Right lung (tissue), 10 donors: ENCODE measurements at places on chromosomes 16 and 17.
A peak's percentile ranks its signal among the peaks of the same experiment; 100 is the strongest.

GRCh38 chr17:64007838-64008282 is 9.7 kb downstream of the PRR29 start:
- DNase-seq: no peak

DNA sequence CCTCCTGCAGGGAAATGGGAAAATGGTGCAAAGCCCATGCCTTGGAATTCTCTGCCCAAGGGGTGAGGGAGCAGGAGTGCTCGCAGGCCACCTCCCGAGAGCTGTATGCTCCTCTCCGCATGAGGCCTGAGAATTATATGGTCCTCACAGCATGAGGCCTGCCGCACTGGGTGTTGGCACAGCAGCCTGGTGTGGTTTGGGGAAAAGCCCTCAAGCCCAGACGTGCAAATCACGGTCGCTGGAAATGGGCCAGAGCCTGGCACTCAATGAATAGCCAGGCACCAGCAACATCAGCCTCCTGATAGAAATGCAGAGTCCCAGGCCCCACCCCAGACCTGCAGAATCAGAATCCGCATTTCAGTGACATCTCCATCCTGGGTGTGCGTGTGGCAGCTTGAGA is 156.4 kb upstream of the FOXF1 start:
- DNase-seq: no peak

GRCh38 chr17:83171661-83172060 is 92.3 kb downstream of the METRNL start:
- no peak for DNase-seq

- DNase-seq: no peak
These were observed 610 bp downstream of the VPS4A start for GRCh38 chr16:69311533-69312387.

DNA sequence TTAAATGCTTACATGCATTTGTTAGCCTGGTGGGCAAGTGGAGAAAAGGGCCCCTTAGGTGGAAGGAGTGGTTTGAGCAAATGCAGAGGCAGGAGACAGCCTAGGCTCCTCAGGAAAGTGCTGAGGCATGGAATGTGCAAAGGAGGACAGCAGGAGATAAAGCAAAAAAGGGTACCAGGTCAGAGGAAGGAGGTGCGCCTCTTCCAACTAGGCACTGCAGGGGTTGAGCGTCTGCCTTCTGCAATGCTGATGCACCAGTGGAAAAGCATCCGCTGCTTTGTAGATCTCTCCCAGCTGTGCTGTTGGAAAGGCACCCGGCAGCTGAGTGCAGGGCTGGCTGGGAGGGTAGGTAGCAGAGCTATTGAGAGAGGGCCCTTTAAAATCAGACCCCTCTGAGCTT is 287.0 kb upstream of the XYLT1 start:
- DNase-seq: no peak

- peak; percentile 32 for DNase-seq
These were observed 28.7 kb upstream of the MYOCD start for GRCh38 chr17:12637015-12637414.

DNA sequence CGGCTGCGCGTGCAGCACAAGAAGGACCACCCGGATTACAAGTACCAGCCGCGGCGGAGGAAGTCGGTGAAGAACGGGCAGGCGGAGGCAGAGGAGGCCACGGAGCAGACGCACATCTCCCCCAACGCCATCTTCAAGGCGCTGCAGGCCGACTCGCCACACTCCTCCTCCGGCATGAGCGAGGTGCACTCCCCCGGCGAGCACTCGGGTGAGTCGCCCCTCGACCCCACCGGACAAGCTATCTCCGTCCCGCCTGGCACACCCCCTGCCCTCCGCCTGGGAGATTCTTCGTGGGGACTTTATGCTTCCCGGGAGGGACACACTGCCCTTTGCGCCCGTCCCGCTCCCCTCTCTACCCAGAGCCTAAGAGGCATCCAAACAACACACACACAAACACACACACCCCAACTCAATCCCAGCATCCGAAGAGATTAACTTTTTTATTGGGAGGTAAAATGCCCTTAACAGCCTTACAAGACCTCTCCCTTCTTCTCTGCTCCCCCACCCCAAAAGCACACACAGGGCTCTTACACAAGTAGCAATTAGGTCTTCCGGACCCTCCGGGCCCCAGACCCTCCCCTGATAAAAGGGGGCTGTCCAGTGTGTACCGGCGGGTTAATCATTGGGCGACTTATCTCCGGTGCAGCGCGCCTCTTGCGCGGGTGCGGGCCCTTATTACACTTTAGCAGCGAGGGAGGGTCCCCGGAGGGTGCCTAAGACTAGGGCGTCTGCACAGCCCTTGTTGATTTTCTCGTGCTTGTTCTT is 2.1 kb downstream of the SOX9 start:
- DNase-seq: no peak

- DNase-seq: no peak
These were observed 1.7 kb upstream of the MPO start for GRCh38 chr17:58282442-58282841.

DNA sequence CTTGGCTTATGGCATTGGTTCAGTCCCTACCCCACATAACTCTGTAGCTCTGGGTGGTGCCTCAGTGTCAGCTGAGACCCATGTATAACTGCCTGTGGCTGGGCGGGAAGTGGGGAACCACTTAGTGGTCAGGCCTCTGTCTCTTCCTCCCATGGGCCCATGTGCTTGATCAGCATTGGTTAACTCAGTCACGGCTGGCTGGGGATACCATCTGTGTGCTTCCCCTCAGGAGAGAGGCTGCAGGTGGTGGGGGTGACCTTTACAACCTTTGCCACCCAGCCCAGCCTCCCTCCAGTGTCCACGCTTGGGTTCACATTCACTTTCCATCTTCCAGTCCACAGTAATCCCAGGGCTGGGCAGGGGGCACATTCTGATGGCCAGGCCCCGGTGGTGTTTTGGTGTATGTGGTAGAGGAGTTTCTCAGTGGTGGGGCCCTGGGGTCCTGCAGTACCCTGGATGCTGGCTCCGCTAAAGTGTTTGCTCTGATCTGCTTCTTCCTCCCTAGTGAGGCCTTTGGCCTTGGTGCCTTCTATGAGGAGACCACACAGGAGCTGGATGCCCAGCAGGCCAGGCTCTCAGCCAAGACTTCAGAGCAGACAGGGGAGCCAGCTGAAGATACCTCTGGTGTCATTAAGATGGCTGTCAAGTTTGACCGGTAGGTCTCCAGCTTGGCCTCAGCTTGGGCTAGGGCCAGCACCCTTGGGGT is 10.2 kb upstream of the NFATC3 start:
- no peak for DNase-seq

DNA sequence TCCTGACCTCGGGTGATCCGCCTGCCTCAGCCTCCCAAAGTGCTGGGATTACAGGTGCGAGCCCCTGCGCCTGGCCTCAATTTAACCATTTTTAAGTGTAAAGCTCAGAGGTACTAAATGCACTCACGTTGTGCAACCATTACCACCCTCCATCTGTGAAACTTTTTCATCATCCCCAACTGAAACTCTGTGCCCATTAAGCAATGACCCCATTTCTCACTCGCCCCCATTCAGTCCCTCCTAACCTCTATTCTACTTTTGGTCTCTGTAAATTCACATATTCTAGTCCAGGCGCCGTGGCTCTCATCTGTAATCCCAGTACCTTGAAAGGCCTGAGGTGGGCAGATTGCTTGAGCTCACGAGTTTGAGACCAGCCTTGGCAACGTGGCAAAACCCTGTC is 8.3 kb upstream of the SPNS3 start:
- DNase-seq: no peak

DNA sequence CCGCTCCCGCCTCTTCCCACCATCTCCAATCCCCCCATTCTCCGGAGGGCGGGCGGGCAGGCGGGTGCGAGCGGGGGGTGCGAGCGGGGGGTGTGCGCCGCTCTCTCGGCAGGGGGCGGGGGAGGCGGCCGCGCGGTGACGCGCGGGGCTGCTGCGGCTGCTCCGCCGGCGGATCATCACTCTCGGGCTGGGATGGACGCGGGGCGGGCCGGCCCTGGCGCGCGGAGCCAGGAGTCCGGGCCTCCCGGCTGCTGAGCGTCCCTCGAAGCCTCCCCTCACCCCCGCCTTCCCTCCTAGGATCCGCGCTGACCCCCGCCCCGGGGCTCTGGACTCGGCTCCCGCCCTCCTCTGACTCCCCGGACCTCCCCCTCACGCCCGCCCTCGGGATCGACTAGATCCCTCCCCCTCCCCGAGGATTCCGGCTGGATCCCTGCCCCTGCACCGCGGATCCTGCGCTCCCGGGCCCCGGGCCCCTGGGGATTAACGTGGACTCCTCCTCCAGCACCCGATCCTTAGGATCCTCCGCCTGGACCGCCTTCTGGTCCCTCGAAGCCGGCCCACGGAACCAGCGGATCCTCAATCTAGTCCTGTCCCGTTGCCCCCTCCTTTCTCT is 946 bp upstream of the TMEM256 start:
- DNase-seq: no peak

- DNase-seq: no peak
These were observed 224.5 kb upstream of the PSMD7 start for GRCh38 chr16:74071996-74072535.

DNA sequence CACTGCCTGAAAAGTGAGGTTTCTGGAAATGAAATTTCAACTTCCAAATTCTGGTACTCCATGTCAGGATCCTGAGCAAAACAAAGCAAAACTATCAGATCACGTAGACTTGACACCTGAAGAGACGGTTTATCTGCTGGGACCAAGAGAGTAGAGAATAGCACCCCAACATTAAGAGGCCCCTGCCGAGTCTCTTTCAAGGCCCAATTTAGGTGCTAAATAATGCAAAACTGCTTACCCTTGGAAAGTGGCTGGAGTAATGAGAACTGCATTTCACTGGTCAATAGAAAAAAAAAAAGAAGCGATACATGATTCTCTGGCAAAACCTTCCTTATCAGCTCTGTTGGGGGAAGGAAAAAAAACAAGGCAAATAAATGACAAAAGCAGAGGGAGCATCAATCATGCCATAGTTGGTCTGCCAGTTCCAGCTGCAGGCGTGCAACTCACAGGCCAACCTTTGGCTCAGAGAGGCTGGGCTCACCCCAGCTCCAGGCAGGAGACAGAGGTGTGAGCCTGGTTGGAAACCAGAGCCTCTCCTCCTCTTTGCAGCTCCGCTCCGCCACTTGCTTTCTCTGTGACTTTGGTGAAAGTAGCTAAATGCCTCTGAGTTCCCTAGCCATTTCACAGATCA is 595.2 kb downstream of the TOX3 start:
- no peak for DNase-seq

- no peak for DNase-seq
These were observed 9.0 kb downstream of the KRT37 start for GRCh38 chr17:41415411-41415810.

DNA sequence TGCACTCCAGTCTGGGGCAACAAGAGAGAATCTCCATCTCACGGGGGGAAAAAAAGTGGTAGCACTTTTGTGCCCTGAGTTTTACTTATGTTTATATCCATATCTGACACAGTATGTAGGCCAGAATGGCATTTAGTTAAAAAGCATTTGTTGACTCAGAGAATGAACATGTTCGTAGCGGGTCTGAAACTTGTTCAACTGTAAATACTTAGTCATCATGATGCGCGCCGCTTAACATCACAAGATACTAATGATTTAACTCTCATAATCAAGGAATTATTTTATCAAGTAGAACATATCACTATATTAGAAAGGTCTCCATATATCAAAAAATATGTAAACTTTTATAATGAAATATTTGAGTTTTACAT is 55.3 kb upstream of the ITGA2B start:
- DNase-seq: no peak

- DNase-seq: no peak
These were observed 2.3 kb downstream of the BEAN1 start for GRCh38 chr16:66429290-66429962.

GRCh38 chr17:78289802-78290363 is 58.5 kb downstream of the TMEM235 start:
- DNase-seq: peak; percentile 73

- DNase-seq: no peak
These were observed 1.0 kb downstream of the NHERF1 start for GRCh38 chr17:74749279-74750038.

GRCh38 chr17:49616086-49616485 is 40.4 kb downstream of the NXPH3 start:
- DNase-seq: no peak

GRCh38 chr17:79993390-79994227 is 42.1 kb downstream of the TBC1D16 start:
- DNase-seq: peak; percentile 76

DNA sequence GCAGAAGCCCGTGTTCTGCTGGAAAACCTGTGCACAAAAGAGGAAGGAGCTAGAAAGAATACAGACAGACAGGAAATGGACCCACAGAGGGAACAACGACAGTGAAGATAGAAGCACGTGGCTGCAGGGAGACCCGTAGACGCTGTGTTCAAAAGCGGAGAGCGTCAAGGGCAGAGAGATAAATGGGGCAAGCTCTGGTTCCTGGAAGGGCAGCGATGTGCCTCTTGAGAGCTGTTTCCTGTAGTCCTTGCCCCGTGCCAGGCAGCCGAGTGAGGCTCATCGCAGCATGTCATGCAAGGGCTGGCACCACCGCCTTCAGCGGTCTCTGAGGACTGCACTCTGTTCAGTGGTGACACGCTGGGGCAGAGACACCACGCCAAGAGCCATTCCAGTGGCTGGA is 43.6 kb upstream of the CACNG5 start:
- DNase-seq: no peak

DNA sequence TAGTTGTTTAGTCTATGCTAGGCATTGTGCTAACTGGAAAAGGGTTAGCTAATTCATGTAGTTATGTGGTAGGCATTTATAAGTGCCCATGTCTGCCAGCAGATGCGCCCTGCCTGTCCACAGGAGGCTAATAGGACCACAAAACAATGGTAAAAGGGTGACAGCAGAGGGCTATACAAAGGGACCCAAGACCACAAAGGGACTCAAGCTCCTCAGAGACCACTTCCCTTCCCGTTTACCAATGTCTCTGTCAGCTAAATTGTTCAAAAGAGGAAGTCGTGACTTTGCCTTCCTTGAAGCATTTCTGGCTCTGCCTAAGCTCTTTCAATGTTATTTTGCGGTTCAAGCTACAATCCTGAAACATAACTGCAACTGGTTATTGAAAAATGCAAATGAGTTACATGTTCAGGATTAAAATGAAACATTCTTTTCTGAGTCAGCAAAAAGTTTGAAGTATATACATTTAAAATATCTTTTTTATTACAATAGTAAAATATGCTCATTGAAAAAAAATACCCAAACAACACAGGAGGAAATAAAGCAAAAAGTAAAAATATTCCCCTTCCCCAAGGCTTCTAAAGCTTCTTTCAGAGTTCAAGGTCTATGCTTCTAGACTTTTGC is 149.2 kb downstream of the MAF start:
- no peak for DNase-seq

DNA sequence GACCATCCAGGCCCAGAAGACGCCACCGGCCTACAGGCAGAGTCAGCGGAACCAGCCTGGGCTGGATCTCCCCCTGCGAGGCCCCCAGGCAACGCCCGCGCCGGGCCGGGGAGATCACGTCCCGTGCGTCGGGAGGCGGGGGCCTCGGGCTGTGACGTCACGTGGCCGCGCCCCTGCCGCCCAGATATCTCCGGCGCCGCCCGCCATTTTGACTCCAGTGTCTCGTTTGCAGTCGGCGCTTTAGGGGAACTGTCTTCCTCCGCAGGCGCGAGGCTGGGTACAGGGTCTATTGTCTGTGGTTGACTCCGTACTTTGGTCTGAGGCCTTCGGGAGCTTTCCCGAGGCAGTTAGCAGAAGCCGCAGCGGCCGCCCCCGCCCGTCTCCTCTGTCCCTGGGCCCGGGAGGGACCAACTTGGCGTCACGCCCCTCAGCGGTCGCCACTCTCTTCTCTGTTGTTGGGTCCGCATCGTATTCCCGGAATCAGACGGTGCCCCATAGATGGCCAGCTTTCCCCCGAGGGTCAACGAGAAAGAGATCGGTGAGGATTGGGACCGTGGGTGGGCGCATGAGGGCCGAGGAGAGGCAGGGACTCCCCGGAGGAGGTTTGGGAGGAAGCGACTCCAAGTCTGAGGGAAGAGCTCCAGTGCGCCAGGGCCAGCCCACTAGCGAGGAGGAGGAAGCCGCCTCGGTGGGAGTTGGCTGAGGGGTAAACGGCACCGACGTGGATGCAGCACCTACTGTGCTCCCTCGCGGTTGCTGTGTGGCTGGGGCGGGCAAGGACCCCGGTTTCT is at the start of gene WSB1:
Gene WSB1, plus strand, starts transcription at position 217 of the 791 bp plus-strand sequence. Its CDS starts 282 bp downstream, at position 499.
- peak; percentile 95 for DNase-seq
